ENCODE measurements at places on chromosomes 4 and X.

- DNase-seq, result no peak
These were observed 697 bp downstream of the SRPK3 start for GRCh38 chrX:153781428-153782047.

GRCh38 chr4:152363086-152363485 lies 172.8 kb downstream of the FBXW7 start:
- DNase-seq, result no peak

DNA sequence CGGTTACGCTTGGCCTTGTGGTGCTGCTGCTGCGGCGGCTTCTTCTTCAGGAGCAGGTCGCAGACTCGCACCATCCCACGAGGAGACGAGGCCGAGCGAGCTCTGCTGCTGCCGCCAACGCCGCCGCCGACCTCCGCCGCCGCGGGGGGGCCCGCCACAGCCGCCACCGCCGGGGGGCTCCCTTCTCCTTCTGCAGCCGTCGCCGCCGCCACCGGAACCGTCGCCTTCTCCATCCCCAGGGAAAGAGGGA lies 237 bp downstream of the ANKRD17 start:
- no peak for DNase-seq

DNA sequence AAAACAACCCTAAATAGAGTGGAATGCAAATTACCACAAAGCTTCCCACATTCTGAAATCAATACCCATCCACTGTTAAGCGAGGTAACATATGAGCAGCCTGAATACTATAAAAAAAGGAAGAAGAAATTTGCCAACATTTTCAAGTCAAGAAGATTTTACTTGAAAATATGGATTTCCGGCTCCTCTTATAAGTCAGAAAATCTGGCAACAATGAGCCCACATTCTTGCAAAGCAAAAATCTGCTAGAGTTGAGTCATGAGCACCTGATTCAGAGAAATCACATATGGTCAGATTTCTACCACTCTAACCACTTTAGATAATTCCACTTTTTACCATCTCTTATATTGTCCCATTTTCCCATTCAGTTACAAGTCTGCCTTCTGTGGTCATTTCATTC lies 395.7 kb downstream of the DTHD1 start:
- DNase-seq, result no peak

DNA sequence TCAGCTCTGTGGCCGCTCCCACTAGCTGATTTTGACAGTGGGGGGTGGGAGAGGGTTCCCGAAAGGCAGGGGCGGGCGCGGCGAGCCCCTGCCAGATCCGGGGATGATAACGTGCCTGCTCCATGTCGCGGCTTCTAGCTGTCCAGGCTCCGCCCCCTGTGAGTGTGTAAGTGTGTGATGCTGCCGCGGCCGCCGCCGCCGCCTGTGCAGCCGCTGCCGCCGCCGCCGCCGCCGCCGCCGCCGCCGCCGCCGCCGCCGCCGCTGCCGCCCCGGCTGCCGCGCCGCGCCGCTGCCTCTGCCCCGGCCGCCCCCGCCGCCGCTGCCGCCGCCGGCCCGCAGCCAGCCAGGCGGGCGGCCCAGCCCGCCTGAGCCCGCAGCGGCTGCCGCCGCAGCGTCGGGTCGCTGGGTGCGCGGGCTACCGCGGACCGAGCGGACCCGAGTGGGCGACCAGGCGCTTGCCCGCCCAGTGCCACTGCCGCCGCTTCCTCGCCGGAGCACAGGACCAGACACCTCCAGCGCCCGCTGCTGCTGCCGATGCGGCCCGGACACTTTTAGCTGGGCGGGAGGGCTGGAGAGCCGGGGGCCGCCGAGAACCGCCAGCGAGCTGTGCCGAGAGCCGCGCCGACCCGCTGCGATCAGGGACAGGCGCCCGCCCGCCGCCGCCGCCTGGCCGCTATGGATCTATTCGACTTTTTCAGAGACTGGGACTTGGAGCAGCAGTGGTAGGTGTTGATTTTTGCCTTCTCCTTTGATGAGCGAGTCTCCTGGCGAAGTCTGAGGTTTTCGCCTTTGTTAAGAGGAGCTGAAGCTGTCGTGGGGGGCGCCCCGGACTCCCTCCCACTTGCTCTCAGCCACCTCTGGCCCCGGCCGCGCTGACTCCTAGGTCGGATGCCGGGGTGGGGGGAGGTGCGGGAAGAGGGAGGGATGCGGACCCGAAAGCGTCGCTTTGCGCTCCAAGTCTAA lies at the start of gene AFF2:
TSS of gene AFF2 (plus strand) at position 195 of the 963 bp plus-strand sequence. CDS start at position 676, 481 bp downstream.
- no peak for DNase-seq

- DNase-seq, result no peak
These were observed 26.4 kb upstream of the MMRN1 start for GRCh38 chr4:89868276-89868675.

DNA sequence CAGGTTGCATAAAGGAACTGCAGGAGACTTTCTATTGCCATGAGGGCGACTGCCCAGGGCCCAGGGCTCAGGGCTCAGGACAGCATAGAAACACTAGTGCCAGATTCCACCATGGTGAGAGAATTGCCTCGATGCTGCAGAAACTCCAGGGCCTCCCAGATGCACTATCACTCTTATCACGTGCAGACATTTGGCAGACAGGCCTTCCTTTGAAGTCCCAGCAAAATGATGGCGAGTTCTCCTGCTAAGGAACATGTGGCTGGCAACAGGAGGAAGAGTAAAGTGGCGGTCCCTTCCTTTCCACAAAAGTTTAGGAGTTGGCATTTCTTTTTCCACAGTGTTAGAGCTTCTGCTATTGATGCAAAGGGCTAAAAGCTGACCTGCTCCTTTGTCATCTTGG lies 214.0 kb upstream of the LNX1 start:
- no peak for DNase-seq

DNA sequence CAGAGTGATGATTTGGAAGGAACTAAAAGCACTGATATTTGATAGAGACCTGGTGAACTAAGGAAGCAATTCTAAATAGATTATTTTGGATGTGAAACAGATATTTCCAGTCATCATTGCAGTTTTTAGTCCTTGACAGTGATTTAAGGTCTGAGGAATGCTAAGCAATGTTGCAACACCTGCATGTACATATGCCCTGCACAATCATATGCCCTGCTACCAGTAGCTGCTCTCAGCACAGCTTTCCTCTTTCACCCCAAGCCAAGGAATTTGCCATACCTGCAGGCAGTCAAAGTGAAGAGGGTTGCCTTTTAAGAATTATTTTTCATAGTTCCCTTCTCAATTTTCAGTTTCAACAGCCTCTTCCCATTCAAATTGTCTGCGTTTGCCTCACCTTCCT lies 8.7 kb upstream of the FAM47A start:
- DNase-seq, result no peak

DNA sequence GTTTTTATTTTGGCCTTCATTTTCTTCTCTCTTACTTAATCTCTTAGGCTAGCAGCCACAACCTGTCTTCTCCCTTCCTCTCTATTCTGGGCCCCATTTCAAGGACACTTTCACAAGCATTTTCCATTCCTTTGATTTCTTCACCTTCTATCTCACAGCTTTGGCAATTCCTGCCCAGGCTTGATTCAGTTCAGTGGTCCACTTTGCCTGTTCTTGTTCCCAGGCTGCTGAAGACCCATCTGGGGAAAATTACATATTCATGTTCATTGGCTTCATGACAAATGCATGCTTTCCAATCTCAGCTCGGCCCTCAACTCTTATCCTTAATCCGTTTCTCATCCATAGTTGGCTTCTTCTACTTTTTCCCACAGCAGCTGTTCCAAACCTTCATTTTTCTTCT lies 38.7 kb upstream of the LPAR4 start:
- no peak for DNase-seq

GRCh38 chrX:112731793-112732192 lies 52.1 kb upstream of the LHFPL1 start:
- DNase-seq, result no peak

- no peak for DNase-seq
These were observed 21.1 kb upstream of the UVSSA start for GRCh38 chr4:1325681-1326635.

DNA sequence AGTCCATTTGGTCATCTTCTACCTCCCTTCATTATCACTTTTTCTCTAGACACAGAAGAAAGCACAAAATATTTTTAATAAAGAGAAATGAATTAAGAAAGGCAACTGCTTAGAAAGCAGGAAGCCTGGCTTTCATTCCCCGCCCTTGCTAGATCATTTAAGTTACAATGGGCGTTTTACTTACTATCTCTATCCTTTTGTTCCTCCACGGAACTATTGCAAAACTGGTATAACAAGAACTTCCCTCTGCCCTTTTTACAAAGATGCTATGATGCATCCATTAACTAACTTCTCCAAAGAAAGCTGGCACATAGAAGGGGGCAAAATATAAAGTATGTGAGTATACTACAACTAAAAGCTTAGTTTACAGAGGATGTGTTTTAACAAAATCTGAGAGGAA lies 434.5 kb upstream of the FTHL17 start:
- DNase-seq, result no peak

GRCh38 chr4:687971-688853 lies 739 bp downstream of the SLC49A3 start:
- DNase-seq, result no peak

GRCh38 chr4:185143601-185143969 lies 519 bp downstream of the SLC25A4 start:
- DNase-seq, result no peak

DNA sequence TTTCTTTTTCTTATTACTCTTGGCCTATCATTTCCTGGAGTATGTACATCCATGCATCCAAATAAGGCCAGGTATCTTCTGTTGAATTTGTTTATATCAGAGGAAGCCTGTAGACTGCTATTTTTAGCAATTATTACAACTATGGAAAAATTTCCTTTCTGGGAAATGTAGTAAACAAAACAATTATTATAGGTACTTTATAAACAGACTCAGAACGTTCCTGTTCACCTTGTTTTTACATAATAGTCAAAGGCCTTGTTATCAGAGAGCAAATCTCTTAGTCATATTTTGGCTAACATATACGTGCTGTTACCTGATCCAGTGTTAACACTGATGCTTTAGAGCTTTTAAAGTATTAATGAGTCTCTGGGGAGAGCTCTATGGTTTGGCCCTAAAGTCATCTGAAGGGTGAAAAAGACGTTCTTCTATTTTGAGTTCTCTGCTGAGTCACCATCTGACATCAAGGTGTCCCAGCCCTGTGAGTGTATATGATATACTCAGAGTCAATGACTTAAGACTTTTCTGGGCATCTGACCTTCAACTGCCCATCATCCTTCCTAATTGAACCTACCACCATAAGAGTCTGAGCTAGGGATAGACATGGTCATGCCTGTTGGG lies 7.3 kb downstream of the SPARCL1 start:
- DNase-seq, result no peak
